ENCODE measurements at places on chromosomes 16 and 17. TPM values are rescaled to one million over a fixed set of nuclear protein-coding genes. Genes with fewer than 3 reads are reported as not detected.

The EVI2A gene
- total RNA-seq, result not detected

The ARL5C gene
- total RNA-seq, result not detected

The TPSAB1 gene
- not detected for total RNA-seq

The TNK1 gene
- 1.9 TPM for total RNA-seq

The TNFRSF13B gene
- not detected for total RNA-seq

The BRIP1 gene
- 3.7 TPM for total RNA-seq

The TEX14 gene
- total RNA-seq, result 0.21 TPM

The NUPR1 gene
- total RNA-seq, result 21.8 TPM

The CALB2 gene
- 4.7 TPM for total RNA-seq

Data from A549 treated with ZK216348 at 1 μM for 4 hours (cell line).